AG09319 (cell line): ENCODE measurements at places on chromosomes 5 and 9.

DNA sequence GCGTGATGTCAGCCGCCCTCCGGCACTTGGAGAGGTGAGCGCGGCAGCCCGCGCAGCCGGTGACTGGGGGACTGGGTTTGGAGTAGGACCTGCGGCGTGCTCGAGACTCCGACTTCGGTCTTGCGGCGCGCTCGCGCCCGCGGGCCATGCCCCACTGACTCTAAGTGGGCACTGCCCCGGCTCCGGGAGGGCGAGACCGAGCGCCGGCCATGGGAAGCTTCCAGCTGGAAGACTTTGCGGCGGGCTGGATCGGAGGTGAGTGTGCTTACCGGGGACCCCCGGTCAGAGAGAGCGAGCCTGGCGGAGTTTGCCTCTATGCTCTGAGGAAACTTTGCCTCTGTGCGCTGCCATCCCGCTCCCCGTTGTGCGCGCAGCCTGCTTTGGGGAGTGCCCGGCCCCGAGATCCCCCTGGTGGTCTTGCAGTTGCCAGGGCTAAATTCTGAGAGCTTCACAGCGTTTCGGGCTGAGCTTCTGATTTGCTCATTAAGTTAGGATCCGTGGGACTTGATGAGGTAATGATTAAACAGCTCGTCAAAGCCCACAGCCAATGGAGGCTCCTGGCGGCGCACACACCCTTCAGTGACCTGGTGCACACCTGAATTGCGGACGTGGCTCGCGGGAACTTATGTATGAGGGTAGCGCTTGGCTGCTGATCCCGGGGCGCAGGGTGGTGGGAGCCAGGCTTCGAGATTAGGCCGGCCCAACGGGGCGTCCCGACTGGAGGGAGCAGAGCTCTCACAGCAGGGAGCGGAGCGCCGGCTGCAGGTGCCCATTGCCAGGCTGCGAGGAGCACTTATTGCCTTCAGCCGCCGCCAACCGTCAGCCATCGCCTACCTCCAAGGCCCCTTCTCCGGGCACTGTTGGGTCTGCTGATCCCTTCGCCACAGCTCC lies at the start of gene SLC25A48:
TSS of gene SLC25A48 (plus strand) at position 25 of the 891 bp plus-strand sequence. CDS start at position 210, 185 bp downstream.
- DNase-seq = no peak

GRCh38 chr5:125576822-125577221 lies 830.4 kb upstream of the ZNF608 start:
- DNase-seq = no peak

GRCh38 chr5:57716661-57717060 lies 234.1 kb upstream of the ACTBL2 start:
- DNase-seq = no peak

- no peak for DNase-seq
These were observed 306.3 kb downstream of the ENC1 start for GRCh38 chr5:74334062-74334761.

- DNase-seq = no peak
These were observed 501.7 kb downstream of the ARHGEF28 start for GRCh38 chr5:74127381-74128320.

- no peak for DNase-seq
These were observed 2.4 kb downstream of the CCL28 start for GRCh38 chr5:43409809-43410271.

DNA sequence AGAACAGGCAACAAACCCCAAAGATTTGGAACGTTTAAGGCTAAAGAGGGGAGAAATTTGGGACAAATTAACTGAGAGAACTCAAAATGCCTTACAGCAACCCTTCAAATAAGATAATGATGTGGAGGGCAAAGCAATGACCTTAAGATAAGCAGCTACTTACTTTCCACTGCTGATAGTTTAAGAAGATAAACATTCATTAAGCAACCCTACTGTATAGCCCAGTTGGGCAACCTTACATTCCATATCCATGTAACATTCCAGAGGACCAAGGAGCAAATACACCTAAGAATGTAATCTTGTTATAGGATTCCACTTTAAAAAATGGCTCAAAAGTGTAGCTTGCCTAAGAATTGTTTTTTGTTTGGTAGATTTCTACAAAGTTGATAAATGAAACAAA lies 14.8 kb downstream of the ETF1 start:
- no peak for DNase-seq

DNA sequence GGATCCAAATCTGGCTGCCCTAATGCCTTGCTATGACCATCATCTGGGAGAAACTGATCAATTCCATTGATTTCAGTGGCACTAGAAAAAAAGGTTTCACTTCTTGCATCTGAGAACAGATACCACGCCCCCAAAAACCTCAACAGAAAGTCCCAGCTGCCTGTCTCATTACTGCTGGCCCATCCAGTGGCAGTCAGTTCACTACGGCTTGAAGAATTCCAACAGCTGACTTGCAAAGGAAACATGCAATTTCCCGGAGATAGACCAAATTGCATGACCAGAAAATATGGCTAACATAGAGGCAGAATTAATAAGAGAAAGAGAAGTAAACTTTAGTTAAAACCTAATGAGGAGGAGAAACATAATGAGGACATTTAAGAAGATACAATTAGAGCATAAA lies 48.6 kb downstream of the UGCG start:
- no peak for DNase-seq

DNA sequence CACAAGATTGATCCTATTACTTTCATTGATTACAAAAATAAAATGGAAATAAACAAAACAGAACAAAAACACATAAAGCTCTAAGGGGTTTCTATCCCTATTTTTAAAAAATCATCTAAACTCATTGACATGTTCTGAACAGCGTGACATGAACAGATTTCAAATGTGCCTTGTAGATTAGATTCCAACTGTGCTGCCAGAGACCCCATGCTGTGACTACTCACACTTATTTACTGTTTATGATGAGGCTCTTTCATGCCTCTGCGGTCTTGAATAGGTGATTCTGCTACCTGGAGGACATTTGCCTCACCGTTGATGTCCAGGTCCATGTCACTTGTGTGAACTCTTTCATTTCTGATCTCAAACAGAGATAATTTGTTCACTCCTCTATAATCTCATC lies 990.2 kb downstream of the CDH12 start:
- DNase-seq = no peak

GRCh38 chr5:7824995-7825394 lies 25.9 kb downstream of the CFAP90 start:
- DNase-seq = no peak

GRCh38 chr5:1012313-1012841 lies 3.8 kb downstream of the NKD2 start:
- no peak for DNase-seq

- no peak for DNase-seq
These were observed 4.5 kb downstream of the REEP5 start for GRCh38 chr5:112917453-112917995.

GRCh38 chr5:150442699-150443080 lies 6.8 kb downstream of the RPS14 start:
- DNase-seq = no peak

- no peak for DNase-seq
These were observed 5.2 kb downstream of the MEF2C start for GRCh38 chr5:88877826-88878225.
